ENCODE measurements at places on chromosomes 11 and 22.

- DNase-seq: no peak
These were observed 220.0 kb downstream of the TRPC6 start for GRCh38 chr11:101363706-101364275.

DNA sequence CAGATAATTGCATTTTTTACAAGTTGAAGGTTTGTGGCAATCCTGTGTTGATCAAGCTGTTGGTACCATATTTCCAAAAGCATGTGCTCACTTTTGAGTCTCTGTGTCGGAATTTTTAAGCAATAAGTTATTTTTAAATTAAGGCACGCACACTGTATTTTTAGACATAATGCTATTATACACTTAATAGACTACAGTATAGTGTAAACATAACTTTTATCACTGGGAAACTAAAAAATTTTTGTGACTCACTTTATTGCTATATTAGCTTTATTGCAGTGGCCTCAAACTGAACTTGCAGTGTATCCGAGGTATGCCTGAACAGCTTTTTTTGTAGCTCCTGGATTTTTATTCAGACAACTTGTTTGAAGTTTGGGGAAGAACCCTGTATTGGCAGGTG lies 31.3 kb upstream of the RRM1 start:
- DNase-seq: no peak

DNA sequence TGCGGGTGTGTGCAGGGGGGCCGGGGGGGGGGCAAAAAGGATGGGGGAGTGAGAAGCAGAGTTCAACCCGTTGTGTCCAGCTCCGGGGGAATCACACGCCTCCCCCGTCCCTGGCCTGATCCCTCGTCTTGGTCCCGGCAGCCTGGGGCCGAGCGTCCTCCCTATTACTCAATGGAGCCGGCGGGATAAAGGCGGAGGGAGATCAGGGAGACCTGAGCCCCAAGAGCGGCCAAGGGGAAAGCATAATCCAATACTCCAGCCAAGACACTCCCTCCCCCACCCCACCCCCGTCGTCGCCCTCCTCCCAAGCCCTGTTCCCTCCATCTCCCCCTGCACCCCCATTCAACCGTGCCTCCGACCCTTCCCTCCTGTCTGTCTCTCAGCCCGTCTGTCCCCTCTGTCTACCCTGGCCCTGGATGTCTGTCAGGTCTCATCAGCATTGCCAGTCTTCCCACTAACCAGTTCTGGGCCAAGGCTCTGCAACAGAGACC lies 2.6 kb downstream of the PHOX2A start:
- DNase-seq: no peak

GRCh38 chr11:114622858-114623257 lies 27.3 kb upstream of the NXPE4 start:
- DNase-seq: no peak

- DNase-seq: no peak
These were observed 136.1 kb downstream of the TENM4 start for GRCh38 chr11:79304599-79305212.

- no peak for DNase-seq
These were observed 366.3 kb downstream of the TBC1D22A start for GRCh38 chr22:47128622-47129215.

DNA sequence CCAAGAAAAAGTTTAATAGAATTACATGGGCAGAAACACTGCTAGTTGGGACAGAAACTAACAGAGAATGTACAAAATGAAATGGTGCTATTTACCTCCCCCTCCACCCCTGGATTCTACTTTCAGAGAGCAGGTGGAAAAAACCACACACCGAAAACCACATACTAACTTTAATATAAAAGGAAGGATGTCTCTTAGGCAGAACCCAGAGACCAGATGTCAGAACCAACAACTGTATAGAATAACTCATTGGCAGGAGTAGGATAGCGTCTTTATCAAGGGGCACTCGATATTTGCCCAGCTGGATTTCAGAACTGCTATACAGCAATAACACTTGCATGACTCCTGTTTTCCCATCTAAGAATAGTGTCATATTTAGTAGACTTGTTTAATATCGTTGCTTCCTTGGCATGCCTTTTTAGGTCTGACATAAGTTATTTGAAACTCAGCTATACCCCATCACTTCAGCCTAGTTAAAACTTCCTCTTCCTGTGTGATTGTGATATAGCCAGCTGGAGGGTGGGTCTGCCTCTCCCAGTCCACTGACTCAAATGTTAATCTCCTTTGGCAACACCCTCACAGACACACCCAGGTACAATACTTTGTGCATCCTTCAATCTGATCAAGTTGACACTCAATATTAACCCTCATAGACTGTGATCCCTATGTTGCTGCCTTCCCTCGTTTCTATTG lies 1.2 kb downstream of the SLC22A25 start:
- no peak for DNase-seq

GRCh38 chr11:123653827-123654565 lies 428 bp downstream of the SCN3B start:
- DNase-seq: no peak

GRCh38 chr11:1034456-1035295 lies 1.8 kb downstream of the MUC6 start:
- no peak for DNase-seq

DNA sequence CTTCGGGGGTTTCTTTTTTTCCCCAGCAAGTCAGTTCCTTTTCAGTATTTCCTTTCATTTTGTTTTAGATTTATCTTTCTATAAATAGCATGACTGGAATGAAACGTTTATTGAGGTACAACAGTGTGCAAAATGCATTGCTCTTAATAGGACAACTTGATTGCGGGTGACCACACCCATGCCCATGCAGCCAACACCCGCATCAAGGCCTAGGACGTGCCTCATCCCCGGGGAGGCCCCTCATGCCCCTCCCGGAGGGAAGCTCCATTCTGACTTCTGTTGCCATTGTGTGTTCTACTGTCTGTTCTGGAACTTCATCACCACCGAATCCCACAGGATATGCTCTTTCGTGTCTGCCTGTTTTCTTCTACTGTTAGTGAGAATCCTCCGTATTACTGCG lies 82.2 kb downstream of the RPS6KA4 start:
- DNase-seq: no peak

GRCh38 chr11:441418-442274 lies at the start of gene ANO9:
Gene ANO9 (minus strand): TSS chr11:442011. CDS start chr11:441926, 85 bp downstream.
- no peak for DNase-seq

GRCh38 chr11:128727320-128727719 lies 33.4 kb downstream of the FLI1 start:
- DNase-seq: no peak

DNA sequence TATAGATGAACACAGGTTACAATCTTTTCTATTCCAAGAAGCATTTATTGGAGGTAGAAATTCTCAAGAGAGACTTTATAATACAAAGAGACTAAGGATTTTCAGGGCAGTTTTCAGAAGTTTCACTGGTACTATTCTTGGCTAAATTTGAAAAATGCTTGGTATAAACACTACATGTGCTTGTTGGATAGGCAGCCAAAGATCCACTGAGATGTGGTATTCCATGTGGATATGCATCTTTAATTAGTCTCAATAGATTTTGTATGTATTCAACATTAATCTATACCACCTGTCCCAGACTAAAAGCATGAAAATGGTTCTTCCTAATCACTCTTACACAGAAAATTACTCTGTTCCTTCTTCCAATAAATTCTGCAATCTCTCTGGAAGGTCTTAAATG lies 232.6 kb downstream of the CADM1 start:
- no peak for DNase-seq

GRCh38 chr22:30224161-30224857 lies 22.2 kb downstream of the LIF start:
- no peak for DNase-seq

DNA sequence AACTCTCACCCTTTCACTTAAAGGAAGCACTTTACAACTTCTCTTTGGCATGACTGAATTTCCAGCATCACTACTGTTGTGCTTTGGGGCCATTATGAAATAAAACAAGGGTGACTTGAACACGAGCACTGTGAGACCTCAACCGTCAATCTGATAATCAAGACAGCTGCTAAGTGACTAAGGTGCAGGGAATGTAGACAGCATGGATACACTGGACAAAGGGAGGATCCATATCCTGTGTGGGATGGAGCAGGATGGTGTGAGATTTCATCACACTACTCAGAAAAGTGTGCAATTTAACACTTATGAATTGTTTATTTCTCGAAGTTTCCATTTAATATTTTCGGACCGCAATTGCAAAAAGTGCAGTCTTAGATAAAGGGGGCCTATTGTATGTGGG lies 16.1 kb upstream of the EXPH5 start:
- no peak for DNase-seq

GRCh38 chr11:122746050-122746478 lies 90.5 kb downstream of the UBASH3B start:
- DNase-seq: no peak

All from AML-193 (cell line).